ENCODE measurements at places on chromosomes 3 and 15. TPM values are rescaled to one million over a fixed set of nuclear protein-coding genes. Genes with fewer than 3 reads are reported as not detected.

The HCLS1 gene
- total RNA-seq, result 3.7 TPM

The OXTR gene
- total RNA-seq, result 21.5 TPM

The ZKSCAN7 gene
- total RNA-seq, result not detected

The FES gene
- 11.5 TPM for total RNA-seq

The CGGBP1 gene
- 27.0 TPM for total RNA-seq

The TMEM108 gene
- total RNA-seq, result not detected

The ITIH4 gene
- not detected for total RNA-seq

The SLC12A8 gene
- 11.7 TPM for total RNA-seq

The ANKUB1 gene
- not detected for total RNA-seq

The CX3CR1 gene
- total RNA-seq, result not detected

The SLC2A2 gene
- not detected for total RNA-seq

The CDHR4 gene
- not detected for total RNA-seq

The TP63 gene
- 0.23 TPM for total RNA-seq

The ITPKA gene
- 16.8 TPM for total RNA-seq

The WDR82 gene
- total RNA-seq, result 56.4 TPM

The ASB14 gene
- not detected for total RNA-seq

The NPAP1 gene
- not detected for total RNA-seq

The OGG1 gene
- total RNA-seq, result 38.7 TPM

The SAMMSON gene
- total RNA-seq, result not detected

The GPR62 gene
- not detected for total RNA-seq

The TMEM207 gene
- total RNA-seq, result not detected

The SH3GL3 gene
- total RNA-seq, result 3.6 TPM

The CCRL2 gene
- total RNA-seq, result 6.0 TPM

The AADACL2 gene
- not detected for total RNA-seq

The NLGN1 gene
- total RNA-seq, result 0.92 TPM

The THSD4 gene
- total RNA-seq, result 29.0 TPM

The CCR3 gene
- total RNA-seq, result not detected

The CPNE9 gene
- total RNA-seq, result 0.07 TPM

The GOLGA8O gene
- total RNA-seq, result 0.47 TPM

The NKIRAS1 gene
- 14.9 TPM for total RNA-seq

The ZNF35 gene
- total RNA-seq, result 12.0 TPM

The HRG gene
- not detected for total RNA-seq

The EPHB3 gene
- total RNA-seq, result 23.1 TPM

The IDH3A gene
- total RNA-seq, result 55.0 TPM

The DPPA4 gene
- total RNA-seq, result not detected

The JAGN1 gene
- 32.5 TPM for total RNA-seq

The EIF4E3 gene
- 2.5 TPM for total RNA-seq

The SLC28A2 gene
- not detected for total RNA-seq
